Colonic mucosa (tissue), 4 donors: ENCODE measurements at places on chromosomes 2 and 18.

DNA sequence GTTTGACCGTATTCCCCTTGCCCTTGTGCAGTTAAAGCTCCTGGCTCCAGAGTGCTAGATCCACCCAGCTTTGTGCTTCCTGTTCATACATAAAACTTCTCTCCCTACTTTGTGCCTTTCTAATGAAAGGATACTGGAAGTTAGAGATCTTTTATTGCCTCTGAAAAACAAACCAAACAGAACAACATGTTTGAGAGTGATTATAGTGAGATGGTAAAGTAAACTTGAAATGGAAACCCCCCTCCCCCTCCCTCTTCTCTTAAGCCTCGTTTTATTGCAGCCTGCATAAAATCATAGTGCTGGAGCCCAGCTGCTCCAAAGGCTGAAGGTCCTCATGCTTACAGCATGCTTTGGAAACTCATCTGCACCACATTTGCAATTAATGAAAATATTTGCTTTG is 125.1 kb downstream of the TANC1 start:
- peak; percentile 73 for DNase-seq

- no peak for DNase-seq
Observed at GRCh38 chr18:49206717-49207116, 253.7 kb downstream of the DYM start.

- no peak for DNase-seq
Observed at GRCh38 chr2:219691571-219691970, 64.1 kb downstream of the SLC4A3 start.

DNA sequence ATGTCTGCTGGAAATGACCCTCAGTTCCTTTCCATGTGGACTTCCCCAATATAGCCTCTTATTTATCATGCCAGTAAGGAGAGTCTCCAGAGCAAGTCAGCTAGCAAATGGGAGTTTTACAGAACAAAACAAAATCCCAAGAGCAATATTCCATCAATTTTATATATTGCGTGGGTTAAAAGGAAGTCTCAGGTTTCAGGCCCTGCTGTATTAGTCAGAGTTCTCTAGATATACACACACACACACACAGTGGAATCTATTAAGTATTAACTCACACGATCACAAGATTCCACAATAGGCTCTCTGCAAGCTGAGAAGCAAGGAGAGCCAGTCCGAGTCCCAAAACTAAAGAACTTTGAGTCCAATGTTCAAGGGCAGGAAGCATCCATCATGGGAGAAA is 102.8 kb upstream of the MAP2 start:
- no peak for DNase-seq

- DNase-seq, result peak; percentile 84
Observed at GRCh38 chr2:54558188-54559005, 102.3 kb downstream of the SPTBN1 start.

GRCh38 chr18:61710082-61710620 is 182.7 kb downstream of the RNF152 start:
- DNase-seq, result peak; percentile 69

- no peak for DNase-seq
Observed at GRCh38 chr18:59820663-59821062, 79.1 kb upstream of the PMAIP1 start.
